ENCODE measurements at places on chromosomes 4 and X. TPM values are rescaled to one million over a fixed set of nuclear protein-coding genes. Genes with fewer than 3 reads are reported as not detected.

DNA sequence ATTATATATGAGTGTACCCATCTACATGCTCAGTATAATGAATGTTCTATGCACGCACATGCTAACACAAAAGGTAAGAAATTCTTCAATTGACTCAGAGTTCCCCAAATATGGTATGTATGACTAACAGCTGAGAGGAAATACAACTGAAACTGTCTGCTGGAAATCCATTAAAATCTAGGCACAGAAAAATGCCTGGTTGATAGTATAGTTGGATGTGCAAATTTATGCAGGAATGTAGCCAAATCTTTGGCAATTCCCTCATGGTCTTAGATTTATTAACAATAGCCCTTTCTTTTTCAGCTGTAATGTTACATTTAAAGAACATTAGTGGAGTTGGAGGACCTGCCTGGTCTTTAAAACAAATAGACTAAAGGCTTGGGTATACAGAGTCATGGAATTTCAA is 5.5 kb downstream of the CAMK2D start:
- H3K4me1 ChIP-seq = peaks cover 23% of the 10 kb centered on the region
- no peaks in the 10 kb centered on the region for H3K36me3 ChIP-seq
- no peaks in the 10 kb centered on the region for H3K27me3 ChIP-seq
- no peak overlapping the region for H3K4me3 ChIP-seq
- no peak for DNase-seq

GRCh38 chrX:48461830-48462229 is 8.2 kb downstream of the SLC38A5 start:
- no peak for DNase-seq
- no peak overlapping the region for H3K4me3 ChIP-seq
- no peaks in the 10 kb centered on the region for H3K27me3 ChIP-seq
- H3K27ac ChIP-seq = no peak overlapping the region
- peaks cover 5% of the 10 kb centered on the region for H3K4me1 ChIP-seq
- H3K36me3 ChIP-seq = no peaks in the 10 kb centered on the region

GRCh38 chrX:41664375-41664901 is 24.3 kb upstream of the GPR34 start:
- DNase-seq = no peak
- H3K36me3 ChIP-seq = no peaks in the 10 kb centered on the region
- no peaks in the 10 kb centered on the region for H3K27me3 ChIP-seq
- H3K27ac ChIP-seq = no peak overlapping the region

DNA sequence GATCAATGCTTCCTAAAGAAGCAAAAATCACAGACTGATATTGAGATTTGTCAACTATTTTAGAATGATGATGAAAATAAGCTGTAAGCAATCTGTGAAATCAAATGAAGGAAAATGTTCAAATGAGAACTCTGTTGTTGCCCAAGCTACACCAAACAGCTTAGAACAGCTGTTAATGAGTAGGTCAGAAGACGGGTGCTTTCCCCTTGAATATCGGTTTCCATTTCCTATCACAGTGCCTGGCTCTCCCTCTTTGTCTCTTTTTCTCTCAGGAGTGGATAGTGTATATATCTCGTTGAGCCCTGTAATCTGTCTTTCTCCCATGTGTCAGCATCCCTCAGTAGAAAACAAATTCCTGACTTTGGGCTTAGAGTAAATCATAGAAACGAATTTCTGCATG is 1592.9 kb upstream of the TENM3 start:
- no peak overlapping the region for H3K27ac ChIP-seq
- no peaks in the 10 kb centered on the region for H3K4me1 ChIP-seq
- H3K36me3 ChIP-seq = no peaks in the 10 kb centered on the region
- no peak for DNase-seq
- no peaks in the 10 kb centered on the region for H3K27me3 ChIP-seq
- no peak overlapping the region for H3K4me3 ChIP-seq

GRCh38 chrX:53288189-53288588 is 6.8 kb upstream of the IQSEC2 start:
- H3K36me3 ChIP-seq = no peaks in the 10 kb centered on the region
- peak overlapping the region; percentile 46 for H3K27ac ChIP-seq
- no peaks in the 10 kb centered on the region for H3K27me3 ChIP-seq
- no peak for DNase-seq
- peaks cover 20% of the 10 kb centered on the region for H3K4me1 ChIP-seq

DNA sequence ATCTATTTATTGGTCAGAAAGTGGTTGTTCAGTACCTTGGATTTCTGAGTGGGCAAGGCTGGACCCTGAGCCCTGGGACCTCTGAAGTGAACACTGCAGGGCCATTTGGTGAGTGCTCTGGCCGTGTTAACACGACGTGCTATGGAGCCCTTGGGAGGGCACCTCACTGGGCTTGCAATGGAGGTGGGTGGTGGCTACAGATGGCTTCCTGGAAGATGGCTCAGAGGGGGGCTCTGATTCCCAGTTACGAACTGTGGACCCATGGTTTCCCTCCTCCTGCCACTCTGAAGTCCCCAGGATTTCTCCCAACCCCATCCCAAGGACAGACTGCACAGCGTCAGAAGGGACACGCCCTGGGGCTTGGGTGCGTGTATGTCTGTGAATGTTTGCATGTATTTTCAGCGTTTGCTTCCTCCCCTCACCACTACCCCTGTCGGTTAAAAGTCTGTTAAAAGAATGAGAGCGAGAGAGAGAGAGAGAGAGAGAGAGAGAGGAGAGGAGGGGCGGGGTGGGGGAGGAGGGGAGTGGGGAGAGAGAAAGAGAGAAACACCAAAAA is 3.7 kb upstream of the RHOH start:
- no peaks in the 10 kb centered on the region for H3K27me3 ChIP-seq
- no peak overlapping the region for H3K27ac ChIP-seq
- no peaks in the 10 kb centered on the region for H3K36me3 ChIP-seq
- no peak for DNase-seq

DNA sequence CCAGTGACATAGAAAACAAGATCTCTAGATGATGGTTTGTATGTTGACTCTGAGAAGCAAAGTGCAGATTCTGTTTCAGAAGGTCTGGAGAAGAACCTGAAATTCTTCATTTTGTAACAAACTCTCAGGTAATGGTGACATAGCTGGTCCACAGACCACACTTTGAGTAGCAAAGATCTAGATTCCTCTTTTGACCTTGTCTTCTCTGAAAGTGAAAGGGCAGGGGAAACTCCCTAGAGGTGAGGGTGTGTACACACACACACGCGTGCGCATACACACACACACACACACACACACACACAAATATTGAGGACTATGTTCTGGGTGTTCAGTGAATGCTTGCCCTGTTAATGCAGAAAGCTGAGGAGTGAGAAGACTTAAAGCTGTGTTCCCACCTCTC is 110.1 kb downstream of the NHSL2 start:
- no peaks in the 10 kb centered on the region for H3K27me3 ChIP-seq
- H3K36me3 ChIP-seq = no peaks in the 10 kb centered on the region
- H3K27ac ChIP-seq = no peak overlapping the region
- H3K4me1 ChIP-seq = peaks cover 12% of the 10 kb centered on the region
- DNase-seq = no peak
- H3K4me3 ChIP-seq = no peak overlapping the region

GRCh38 chrX:112766774-112767173 is 73.9 kb downstream of the AMOT start:
- no peak overlapping the region for H3K4me3 ChIP-seq
- DNase-seq = no peak
- no peaks in the 10 kb centered on the region for H3K27me3 ChIP-seq
- no peaks in the 10 kb centered on the region for H3K36me3 ChIP-seq

GRCh38 chrX:23756165-23756564 is 13.1 kb upstream of the ACOT9 start:
- H3K27me3 ChIP-seq = no peaks in the 10 kb centered on the region
- DNase-seq = no peak
- no peaks in the 10 kb centered on the region for H3K36me3 ChIP-seq
- no peak overlapping the region for H3K4me3 ChIP-seq
- H3K27ac ChIP-seq = no peak overlapping the region

- no peak overlapping the region for H3K27ac ChIP-seq
- DNase-seq = no peak
- no peaks in the 10 kb centered on the region for H3K4me1 ChIP-seq
These were observed 1040.0 kb downstream of the FAT4 start for GRCh38 chr4:126354784-126355183.

DNA sequence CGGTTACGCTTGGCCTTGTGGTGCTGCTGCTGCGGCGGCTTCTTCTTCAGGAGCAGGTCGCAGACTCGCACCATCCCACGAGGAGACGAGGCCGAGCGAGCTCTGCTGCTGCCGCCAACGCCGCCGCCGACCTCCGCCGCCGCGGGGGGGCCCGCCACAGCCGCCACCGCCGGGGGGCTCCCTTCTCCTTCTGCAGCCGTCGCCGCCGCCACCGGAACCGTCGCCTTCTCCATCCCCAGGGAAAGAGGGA is 237 bp downstream of the ANKRD17 start:
- H3K27ac ChIP-seq = peak overlapping the region; percentile 94
- H3K27me3 ChIP-seq = no peaks in the 10 kb centered on the region
- DNase-seq = no peak
- peak overlapping the region; percentile 84 for H3K4me3 ChIP-seq
- H3K4me1 ChIP-seq = peaks cover 12% of the 10 kb centered on the region

DNA sequence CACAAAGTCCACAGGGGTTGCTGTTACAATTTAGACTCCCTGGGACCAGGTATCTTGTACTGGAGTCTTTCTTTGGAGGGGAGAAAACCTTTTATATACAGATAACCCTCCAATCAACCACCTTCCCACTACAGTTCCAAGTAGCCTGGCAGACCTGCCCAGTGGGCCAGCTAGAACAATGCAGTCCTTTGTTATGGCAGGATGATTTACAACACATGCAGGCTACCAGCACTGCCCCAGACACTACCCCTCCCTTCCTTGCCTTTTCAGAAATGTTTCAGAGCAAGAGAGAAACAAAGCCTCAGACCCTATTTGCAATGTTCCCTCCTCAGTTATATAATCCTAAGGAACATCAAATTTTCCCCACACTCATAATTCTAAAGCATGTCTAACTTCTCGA is 11.1 kb downstream of the RASL11B start:
- DNase-seq = peak; percentile 13
- H3K4me3 ChIP-seq = no peak overlapping the region
- peaks cover 4% of the 10 kb centered on the region for H3K4me1 ChIP-seq
- no peaks in the 10 kb centered on the region for H3K36me3 ChIP-seq
- no peak overlapping the region for H3K27ac ChIP-seq
- H3K27me3 ChIP-seq = no peaks in the 10 kb centered on the region

- peaks cover 48% of the 10 kb centered on the region for H3K36me3 ChIP-seq
- no peak overlapping the region for H3K4me3 ChIP-seq
- H3K4me1 ChIP-seq = no peaks in the 10 kb centered on the region
- no peaks in the 10 kb centered on the region for H3K27me3 ChIP-seq
- no peak for DNase-seq
These were observed 92.2 kb downstream of the HUWE1 start for GRCh38 chrX:53594354-53594753.

- no peak overlapping the region for H3K4me3 ChIP-seq
- H3K27me3 ChIP-seq = no peaks in the 10 kb centered on the region
These were observed 19.0 kb upstream of the DDX60 start for GRCh38 chr4:168337550-168337940.

DNA sequence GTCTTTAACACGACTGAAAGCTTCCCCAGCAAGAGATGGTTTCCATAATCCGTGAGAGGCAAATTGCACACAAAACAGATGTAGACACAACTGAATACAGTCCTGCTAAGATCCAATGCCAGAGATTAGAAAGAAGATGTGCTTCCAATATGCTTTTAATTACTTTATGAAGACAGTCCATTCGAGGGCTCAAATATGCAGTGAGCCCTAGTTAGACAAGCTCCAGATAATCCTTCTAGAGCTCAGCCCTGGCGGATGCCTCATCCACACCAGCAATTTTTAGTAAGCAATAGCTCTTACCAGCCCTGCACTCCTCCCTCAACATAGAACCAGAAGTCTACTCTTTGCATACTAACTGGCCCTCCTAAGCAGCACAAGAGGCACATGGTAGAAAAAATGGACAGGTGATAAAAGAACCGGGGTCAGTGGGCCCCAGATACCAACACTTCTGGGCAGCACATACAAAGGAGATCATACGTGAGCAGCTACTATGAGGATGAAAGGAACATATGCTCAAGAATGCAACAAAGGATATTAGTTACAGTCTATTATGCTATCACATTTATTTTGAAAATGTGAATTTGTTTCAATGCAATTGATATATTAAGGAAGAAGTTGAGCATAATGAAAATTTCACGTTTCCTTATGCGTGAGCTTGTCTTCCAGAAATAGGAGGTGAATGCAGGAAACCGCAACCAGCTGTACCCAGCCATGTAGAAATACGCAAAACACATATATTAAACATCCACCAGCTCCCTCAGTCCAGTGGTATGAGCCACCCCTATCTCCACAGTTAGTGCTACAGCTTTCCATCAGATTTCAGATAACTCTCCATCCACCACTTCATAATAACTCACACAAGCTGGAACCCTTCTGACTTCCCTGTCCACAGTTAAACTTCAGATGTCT is 34.3 kb downstream of the GPC4 start:
- no peak overlapping the region for H3K27ac ChIP-seq
- H3K4me3 ChIP-seq = no peak overlapping the region
- DNase-seq = no peak
- no peaks in the 10 kb centered on the region for H3K4me1 ChIP-seq

GRCh38 chr4:126697748-126698147 is 935.0 kb upstream of the INTU start:
- DNase-seq = no peak
- H3K27me3 ChIP-seq = no peaks in the 10 kb centered on the region
- H3K4me3 ChIP-seq = no peak overlapping the region
- H3K27ac ChIP-seq = no peak overlapping the region
- no peaks in the 10 kb centered on the region for H3K36me3 ChIP-seq
- no peaks in the 10 kb centered on the region for H3K4me1 ChIP-seq

RHOXF2B gene
- total RNA-seq = not detected

SNCA gene
- total RNA-seq = 1.0 TPM

PAGE1 gene
- total RNA-seq = not detected

BEND2 gene
- total RNA-seq = not detected

DMRTC1 gene
- not detected for total RNA-seq

ARMCX1 gene
- 0.15 TPM for total RNA-seq

PRR32 gene
- total RNA-seq = not detected

SULT1E1 gene
- not detected for total RNA-seq

Measured in HCT116 (cell line).